ENCODE measurements at places on chromosomes 13 and 19.

DNA sequence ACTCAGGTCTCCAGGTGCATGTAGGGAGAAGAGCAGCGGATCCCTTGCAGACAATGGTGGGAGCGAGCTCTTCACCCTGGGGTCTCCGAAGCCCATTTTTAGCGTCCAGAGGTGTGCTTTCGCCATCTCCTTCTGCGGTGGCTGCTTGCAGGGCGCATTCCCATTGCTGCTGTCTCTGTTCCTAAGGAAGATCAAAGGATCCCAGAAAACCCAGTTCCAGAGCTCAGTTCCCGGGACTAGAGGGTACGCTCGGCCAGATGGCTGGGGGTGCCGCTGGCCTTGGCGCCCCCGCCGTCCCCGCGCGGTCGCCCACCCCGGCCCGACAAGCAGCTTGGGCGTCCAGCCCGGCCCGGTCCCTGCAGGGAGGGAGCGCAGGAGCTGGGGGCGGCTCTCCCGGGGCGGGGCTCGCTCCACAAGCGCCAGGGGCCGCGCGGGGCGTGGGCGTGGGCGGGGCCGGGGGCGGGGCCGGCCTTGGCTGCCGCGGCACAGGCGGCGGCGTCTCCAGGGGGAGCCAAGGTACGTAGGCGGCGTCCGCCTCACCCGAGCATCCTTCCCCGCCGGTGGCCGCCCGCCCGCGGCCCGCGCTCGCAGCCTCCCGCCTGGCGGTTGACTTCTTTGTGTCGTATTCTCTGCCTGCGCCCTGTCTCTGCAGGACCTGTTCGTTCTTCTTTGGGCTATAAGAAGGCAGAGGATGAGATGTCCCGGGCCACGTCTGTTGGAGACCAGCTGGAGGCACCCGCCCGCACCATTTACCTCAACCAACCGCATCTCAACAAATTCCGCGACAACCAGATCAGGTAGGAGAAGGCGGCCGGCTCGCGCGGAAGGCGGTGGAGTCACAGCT lies 96.8 kb downstream of the ATP8A2 start:
- DNase-seq: no peak

DNA sequence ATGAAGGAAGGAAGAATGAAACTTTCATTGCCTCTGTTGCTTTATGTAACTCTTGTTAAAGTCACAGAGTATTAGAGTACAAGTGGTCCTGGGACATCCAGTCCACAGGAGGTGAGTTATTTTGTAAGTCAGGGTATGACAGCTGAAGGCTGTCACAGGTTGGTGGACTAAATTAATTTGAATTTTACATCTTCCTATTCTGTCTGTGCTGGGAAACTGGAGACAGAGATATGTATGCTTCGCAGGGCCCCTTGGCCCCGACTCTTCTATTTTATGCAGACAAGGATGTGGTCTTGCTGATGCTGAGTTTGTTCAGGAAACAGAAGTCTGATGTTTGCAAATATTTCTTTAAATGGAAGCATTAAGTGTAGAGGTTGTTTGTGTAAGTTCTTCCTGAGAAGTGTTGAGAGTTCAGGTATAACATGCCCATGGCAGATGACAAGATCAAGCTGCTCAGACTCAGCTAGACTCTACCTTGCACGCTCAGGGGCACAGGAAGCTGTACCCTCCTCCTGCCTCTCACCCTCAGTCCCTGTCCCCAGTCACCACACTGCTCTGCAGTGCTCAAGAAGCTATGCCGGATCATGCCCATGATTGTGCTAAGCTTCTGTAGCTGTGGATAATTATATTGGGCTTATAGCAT lies 23.4 kb downstream of the RASL11A start:
- DNase-seq: no peak

DNA sequence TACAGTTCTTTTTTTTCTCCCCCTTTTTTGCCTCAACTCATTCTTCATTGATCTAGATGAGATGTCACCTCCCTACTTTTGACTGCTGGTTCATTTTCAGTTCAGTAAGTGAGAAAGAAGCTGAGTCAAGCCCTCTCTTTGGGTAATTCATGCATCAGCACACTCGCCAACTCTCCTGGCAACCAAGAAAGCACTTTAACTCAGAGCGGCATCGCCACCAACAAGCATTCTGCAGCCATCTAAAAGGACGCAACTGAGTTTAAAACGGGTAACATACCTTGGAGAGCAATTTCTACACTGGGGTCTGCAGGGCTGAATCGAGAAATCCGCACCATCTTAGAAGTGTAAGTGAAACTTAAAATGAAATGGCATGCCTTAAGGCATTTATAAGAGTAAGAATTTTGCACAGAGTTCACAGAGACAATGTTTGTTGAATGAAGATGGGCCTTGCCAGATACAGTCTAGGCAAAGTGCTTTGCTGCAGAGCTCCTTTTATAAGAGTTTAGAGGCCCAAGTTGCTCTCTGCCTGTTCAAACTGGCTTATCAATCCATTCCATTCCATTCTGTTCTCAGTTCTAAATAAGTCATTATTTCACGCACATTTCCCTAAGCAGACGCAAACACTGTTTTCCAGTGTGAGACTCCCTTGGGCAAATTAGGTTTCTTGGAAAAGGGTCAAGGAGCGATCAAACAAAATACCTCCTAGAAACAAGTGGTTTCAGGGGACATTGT lies 338.0 kb downstream of the ENOX1 start:
- DNase-seq: no peak

DNA sequence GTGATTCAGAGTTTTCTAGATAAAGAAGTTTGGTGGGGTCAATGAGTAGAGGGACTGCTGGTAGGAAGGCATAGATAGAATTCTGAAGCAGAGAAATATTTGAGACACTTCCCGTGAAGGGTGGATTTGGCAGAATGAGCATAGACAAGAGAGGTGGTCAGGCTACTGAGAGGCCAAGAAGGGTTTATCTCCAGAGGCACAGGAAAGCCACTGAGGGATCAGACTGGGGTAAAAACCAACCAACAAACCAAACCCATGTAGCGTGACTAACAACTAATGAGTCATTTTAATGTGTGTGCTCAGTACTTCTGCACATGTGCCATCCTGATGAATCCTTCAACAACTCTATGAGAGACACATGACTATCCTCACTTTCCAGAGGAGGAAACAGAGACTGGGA lies 60.0 kb upstream of the SERP2 start:
- DNase-seq: no peak
